AG08395 (cell line): ENCODE measurements at places on chromosomes 11 and 22.

- no peak for DNase-seq
Observed at GRCh38 chr22:50469377-50470305, 5.2 kb downstream of the SBF1 start.

DNA sequence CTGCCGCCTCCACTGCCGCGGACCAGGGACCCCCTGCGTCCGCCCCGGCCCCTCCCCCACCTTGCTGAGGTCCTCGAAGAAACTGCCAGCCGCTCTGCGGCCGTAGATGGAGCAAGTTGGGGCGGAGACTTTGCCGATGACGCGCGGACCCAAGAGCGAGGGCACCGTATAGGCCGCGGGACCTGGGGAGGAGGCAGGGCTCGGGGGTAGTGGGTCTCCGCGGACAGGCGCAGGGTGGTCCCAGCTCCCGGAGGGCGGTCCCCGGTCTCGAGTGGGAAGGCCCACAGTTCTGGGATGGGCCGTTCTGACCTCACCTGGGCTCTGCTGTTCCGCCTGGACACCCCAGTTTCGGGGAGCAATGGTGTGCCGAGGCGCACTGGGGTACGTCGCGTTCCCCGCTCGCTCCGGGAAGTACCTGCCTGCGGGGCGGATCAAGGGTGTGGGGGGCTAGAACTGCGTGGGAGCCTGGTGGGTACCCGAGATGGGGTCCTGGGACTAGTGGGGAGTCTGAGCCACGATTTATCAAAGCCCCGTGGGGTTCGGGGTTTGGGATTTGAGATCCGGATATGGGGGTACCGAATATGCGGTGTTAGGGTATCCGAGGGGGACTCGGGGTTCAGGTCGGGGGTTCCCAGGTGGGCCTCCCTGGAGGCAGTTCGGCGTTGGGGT lies 1.2 kb upstream of the TYMP start:
- DNase-seq, result peak; percentile 55

- DNase-seq, result no peak
Observed at GRCh38 chr11:1761857-1762536, 1.7 kb downstream of the CTSD start.

DNA sequence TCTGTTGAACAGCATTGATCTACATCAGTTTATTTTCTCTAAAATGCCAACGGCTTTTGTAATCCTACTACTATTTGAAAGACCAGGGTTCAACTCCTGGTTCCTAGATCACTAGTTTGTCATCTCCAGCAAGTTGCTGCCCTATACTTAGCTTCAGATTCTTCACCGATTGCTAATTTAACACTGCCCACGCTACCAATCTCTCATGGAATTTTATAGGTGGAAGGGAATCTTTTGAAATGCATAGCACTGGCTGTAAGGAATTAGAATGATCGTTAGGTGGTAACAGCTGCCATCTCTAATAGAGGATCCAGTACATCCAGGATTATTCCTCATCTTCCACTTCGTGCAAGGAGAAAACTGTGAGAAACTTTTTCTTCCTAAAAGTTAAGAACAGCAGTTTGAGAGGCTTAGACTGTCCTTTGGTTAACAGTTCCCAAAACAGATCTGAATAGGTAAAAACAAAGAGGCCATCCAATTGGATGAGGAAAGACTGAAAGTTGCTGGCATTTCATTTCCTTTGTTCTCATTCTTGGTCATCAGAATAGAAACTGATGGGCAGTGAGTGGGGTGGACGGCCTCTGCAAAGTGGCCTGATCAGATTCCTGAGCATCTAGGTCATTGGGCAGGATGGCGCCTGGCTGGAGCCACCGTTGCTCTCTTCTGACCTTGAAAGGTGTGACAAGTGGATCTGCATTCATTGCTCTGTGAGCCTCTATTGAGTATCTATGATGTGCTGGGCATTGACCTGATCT lies 236.3 kb upstream of the SORL1-AS1 start:
- no peak for DNase-seq

GRCh38 chr11:75283391-75283931 lies 42.9 kb downstream of the TPBGL start:
- DNase-seq, result no peak

DNA sequence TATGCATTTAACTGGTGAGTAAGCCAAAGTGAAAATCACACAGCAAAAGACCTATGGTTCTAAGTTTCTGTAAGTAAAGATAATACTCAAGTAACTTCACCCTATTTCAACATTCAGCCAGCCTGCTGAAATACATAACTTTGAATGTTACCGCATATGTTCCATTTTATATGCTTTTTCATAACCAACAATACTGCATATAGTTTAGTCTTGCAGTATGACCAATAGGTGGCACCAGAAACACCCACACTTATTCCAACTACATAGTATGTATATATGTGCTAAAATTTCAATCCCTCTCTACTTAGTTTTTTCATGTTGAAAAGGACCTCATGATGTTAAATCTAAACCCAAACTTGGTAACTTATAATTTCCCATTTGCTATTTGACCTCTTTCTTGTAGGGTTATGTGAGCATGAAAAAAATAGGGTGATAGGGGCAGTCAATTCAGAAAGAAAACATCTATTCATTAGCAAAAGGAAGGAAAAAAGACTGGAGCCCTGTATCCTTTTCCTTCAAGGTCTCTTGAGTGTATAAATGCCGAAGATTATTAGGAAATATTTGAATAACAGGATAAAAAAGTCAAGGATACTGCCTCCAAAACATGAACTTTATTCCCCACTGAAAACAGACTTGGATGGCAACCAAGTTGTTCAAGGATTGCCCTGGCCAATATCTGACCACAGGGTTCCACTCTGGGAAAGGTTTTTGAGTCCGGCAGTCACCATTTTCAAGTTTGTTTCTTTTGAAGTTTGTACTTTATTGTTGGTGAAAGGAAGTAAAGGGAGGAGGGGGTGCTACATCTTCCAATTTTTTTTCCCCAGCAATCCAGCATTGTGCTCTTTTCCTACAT lies 23.8 kb upstream of the FZD4 start:
- peak; percentile 32 for DNase-seq

- no peak for DNase-seq
Observed at GRCh38 chr11:70472240-70472639, 73.9 kb downstream of the CTTN start.
